ENCODE measurements at places on chromosomes 16 and 17. TPM values are rescaled to one million over a fixed set of nuclear protein-coding genes. Genes with fewer than 3 reads are reported as not detected.

TP53TG3F gene
- total RNA-seq, result not detected

DNASE1L2 gene
- 1.2 TPM for total RNA-seq

CCDC47 gene
- 47.6 TPM for total RNA-seq

KIF2B gene
- total RNA-seq, result not detected

PLXDC1 gene
- not detected for total RNA-seq

MED1 gene
- 59.2 TPM for total RNA-seq

MGAT5B gene
- 5.6 TPM for total RNA-seq

MILR1 gene
- total RNA-seq, result 13.5 TPM

SDR42E2 gene
- total RNA-seq, result 0.18 TPM

Data from activated B cell treated with CpG ODN at 0.5 μM for 24 hours (primary cell).